ENCODE measurements at places on chromosomes 11 and 22.
A peak's percentile ranks its signal among the peaks of the same experiment; 100 is the strongest.

DNA sequence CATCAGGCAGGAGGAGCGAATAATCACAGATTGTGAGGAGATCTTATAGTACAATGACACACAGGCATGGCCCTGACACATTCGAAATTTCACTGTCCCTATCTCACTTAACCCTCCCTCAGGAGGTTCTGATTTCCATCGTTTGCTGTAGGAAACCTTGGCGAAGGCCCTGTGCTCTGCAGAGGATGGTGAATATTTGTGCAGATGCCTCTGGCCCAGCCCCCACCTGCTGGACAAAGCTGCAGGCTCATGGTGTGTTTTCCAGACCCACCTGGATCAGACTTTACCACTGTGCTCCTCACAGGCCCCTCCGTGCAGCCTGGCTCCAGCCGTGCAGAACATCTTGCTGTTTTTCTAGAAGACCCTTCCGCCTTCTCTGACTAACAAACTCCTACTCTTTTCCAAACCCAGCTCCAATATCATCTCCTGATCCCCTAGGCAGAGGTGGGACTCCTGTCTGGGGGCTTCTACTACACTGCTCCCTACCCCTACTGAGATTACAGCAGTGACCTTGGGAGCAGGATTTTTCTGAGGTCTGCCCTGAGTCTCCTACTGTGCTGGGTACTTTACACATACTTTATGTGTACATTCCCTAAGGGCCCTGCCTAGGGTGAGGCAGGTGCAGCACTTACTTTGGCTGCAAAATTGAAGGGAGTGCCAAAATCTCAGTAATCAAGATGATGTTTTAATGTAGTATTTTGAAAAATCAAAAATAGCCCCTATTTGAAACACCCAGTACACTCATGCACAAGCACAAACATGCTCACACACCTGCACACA is 412.7 kb downstream of the SOX6 start:
- DNase-seq = peak; percentile 43

- no peak for DNase-seq
These were observed 32.6 kb downstream of the FBLN1 start for GRCh38 chr22:45535290-45535689.

GRCh38 chr11:46200537-46201281 is 76.8 kb upstream of the CREB3L1 start:
- no peak for DNase-seq

GRCh38 chr11:101158119-101158518 is 28.5 kb upstream of the PGR start:
- DNase-seq = no peak

DNA sequence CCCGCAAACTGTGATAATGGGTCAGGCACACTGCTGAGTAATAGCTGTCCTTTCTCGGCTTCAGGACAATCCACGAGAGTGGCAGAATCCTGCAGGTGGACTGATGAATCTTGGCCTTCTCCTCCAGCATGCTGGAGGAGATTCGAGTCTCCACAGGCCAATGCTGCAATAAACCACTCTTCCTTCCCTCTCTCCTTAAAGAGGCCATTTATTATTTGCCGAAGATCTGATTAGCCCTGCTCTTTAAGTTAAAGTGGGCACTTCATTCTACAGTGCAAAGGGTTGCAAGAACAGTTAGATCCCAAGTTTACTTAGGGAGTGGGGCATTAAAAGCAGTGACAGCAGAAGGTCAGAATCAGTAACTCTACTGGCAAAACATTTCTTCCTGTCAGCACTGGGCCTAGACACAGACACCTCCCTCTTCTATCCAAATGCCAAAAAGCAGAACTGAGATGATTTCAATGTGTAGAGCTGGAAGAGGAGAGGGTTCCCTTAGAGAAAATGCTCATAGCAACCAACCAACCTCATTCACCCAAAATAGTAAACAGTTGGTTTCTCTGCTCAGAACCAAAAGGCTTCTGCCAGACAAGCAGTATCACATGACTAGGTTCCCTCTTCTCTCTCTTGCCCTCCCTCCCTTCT is 121.7 kb downstream of the SGSM3 start:
- DNase-seq = peak; percentile 52

DNA sequence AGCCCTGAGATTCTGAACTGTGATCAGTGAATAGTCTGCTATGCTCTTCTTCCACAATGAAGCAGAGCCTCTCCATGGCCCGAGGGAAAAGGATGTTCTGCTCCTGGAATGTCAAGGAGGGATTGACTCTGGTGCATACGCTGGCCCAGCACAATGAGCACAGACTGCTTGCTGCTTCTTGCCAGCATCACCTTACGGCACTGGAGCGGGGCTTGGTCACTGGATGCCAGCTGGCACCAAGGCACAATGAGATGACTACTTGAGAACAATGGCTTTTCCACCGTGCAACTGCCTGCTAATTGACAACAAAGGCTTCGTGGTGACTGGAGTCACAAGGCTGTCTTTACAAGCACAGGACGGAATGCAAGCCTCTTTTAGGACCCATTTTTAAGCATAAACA is 139.2 kb downstream of the DSCAML1 start:
- DNase-seq = no peak

- DNase-seq = no peak
These were observed 14.9 kb upstream of the PPFIA1 start for GRCh38 chr11:70255477-70256116.

DNA sequence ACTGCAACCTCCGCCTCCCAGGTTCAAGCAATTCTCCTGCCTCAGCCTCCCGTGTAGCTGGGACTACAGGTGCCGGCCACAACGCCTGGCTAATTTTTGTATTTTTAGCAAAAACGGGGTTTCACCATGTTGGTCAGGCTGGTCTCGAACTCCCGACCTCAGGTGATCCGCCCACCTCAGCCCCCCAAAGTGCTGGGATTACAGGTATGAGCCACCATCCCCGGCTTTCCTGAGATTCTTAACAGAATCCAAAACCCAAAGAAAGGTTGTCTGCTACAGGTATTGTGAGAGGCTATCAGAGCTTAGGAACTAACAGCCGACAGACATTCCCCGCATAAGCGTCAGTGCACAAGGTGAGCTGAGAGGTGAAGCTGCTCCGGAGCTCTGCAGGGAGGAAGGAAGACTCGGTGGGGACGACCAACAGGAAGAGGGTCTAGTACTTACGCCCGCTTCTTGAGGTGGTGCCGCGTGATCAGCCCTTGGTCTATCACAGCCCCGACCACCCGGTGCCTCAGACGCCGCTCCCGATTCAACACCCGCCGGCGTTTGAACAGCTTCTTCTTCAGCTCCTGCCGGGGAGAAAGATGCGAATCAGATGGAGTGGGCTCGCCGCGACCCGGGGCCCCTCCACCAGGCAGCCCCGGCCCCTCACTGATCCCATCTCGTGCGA is 470 bp downstream of the C11orf98 start:
- peak; percentile 88 for DNase-seq

GRCh38 chr22:49431551-49431950 is 396.1 kb downstream of the BRD1 start:
- no peak for DNase-seq

GRCh38 chr22:26174280-26174679 is 5.0 kb downstream of the SEZ6L start:
- DNase-seq = peak; percentile 91

DNA sequence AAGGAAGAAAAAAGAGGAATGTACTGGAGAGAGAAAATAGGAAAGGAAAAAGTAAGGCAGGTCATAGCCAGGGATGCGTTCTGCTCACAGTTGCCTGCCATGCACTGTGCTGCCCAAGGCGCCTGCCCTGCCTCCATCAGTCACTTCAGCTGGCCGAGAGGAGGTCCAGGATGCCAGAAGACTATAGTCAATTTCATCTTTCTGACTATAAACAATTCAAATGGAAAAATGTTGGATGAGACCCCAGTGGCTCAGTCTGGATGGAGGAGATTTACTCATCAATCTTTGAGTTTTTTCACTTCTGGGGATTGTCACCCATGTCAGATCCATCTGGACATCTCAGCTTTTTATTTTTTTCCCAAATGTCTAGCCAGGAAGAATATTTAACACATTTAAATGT is 36.7 kb upstream of the CLMP start:
- DNase-seq = no peak

DNA sequence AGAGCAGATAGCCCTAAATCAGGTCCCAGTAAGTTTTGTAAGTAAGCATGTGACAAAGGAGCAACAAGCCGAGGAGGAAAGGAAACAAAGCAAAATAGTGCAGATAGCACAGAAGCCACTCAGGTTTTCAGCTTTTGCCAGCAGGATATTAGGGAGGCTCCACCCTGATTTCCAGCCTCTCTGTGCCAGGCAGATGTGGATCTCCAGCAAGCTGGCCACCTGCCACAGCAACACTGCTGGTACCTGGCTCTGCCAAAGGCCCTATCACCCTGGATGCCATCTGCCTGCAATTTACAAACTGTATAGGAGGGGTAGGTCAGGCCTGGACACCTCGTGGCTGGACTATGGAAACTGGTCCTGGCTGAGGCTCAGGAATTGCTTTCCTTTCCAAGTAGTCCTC is 12.2 kb upstream of the NNMT start:
- DNase-seq = no peak

DNA sequence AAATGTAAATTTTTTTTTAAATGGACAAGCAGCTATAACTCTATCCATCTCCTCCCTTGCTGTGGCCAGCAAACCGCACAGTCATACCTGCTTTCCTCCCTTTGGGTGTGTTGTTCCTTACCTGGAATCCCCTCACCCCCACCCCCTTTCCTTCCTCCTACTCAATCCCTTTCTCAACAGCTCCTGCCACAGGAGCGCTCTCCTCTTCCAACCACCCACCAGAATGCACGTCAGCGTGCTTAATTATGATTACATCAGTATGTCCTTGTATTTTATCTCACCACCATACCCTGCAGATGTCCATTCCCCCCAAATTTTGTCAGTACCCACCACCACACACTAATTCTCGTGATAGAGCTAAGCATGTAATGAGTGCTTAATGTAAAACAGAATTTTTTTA is 60.9 kb upstream of the LMO2 start:
- DNase-seq = no peak

DNA sequence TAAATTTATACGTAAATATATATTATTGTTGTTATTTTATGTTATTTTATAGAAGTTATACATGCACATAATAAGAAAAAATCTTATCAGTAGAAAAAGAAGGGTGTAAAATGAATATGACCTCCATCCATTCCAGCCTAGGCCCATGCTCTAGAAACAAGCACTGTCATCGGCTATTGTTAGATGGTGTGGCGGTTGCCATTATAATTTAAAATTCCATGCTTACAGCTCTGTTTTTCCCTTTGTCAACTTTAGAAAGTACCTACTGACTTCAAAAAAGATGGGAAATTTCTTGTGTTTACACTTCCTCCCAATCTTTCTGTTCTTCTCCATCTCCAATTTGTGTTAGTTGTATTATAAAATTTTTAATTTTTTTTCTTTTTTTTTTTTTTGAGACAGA is 61.9 kb upstream of the RDX start:
- DNase-seq = no peak

DNA sequence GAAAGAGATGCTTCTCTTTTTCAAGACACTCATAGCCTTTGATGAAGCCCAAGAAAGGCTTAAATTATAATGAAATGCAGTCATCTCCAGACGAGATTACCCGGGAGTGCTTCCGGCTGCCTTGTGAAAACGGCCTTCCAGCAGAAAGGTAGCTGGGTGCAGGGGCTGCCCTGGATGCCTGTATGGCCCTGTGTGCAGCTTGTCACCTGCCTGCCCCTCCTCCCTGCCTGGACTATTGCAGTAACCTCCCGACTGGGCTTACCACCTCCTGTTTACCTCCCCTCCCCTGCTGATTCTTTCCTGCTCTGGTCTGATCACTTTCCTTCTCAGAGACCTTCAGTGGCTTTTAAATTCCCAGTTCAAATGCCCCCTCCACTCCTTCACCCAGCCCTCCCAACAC is 126.4 kb upstream of the SYT13 start:
- DNase-seq = peak; percentile 74

GRCh38 chr11:83002053-83002452 is 69.6 kb downstream of the RAB30 start:
- no peak for DNase-seq
